Foreskin keratinocyte (primary cell): ENCODE measurements at places on chromosomes 3 and 15. TPM values are rescaled to one million over a fixed set of nuclear protein-coding genes. Genes with fewer than 3 reads are reported as not detected.

Gene IQCF5
- total RNA-seq, result not detected in 2 replicates

Gene GHSR
- total RNA-seq, result not detected in 2 replicates

- no peak for DNase-seq
These were observed 625 bp upstream of the ELL3 start for GRCh38 chr15:43777267-43777914.

Gene CCR8
- total RNA-seq, result not detected in 2 replicates

Gene CFAP161
- total RNA-seq, result not detected in 2 replicates

Gene SLC28A1
- not detected in 2 replicates for total RNA-seq

DNA sequence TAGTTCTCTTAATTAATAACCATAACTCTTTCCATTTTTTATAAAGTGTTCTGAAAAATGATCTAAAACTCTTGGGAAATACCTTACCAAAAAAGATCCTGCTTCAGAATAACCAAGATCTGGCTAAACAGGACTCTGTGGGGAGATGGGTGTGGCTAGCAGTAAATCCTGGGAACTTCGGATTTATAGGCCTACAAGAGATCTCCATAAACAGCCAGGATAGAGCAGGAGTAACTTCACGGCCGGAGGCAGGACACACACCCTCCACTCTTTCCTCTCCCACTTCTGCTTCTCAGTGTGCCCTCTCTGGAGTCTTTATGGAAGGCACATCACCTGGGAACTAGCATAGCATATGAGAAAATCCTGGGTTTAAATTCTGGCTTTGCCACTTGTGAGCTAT lies 309.4 kb upstream of the SOX2 start:
- no peak for DNase-seq
